Fibroblast of skin of left quadriceps (primary cell): ENCODE measurements at places on chromosomes 7 and 10.

- no peak for DNase-seq
Observed at GRCh38 chr10:99312501-99312900, 16.7 kb upstream of the CNNM1 start.

- no peak for DNase-seq
Observed at GRCh38 chr10:69516316-69516715, 56.9 kb downstream of the NEUROG3 start.

GRCh38 chr7:123615344-123615743, 13.7 kb downstream of the ASB15 start:
- DNase-seq = peak; percentile 14

- no peak for DNase-seq
Observed at GRCh38 chr7:130957137-130957513, 223.1 kb upstream of the KLF14 start.

DNA sequence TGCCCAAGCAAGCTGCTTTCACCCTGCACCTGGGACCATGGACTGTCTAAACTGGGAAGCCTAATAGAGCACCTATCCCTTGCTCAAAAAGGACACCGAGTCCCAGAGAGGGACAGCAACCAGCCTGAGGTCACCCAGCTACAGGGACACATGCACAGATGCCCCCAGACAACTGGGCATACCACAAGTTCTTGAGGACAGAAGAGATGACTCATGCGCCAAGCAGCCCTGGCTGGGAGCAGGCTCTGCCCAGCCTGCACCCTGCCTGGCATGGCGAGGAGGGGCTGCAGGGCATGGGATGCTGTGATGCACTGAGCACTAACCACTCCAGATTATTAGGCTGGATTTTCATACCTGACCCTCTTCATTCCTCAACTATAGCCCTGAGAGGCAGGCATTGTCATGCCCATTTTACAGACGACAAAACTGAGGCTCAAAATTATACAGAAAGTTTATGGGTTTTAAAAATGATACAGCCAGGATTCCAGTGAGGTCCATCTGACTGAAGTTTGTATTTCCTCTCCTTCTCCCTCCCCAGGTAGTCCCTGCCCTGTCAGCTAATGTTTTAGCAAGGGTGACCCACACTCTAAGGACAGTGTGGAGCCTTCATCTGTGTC, 289.3 kb upstream of the ZMIZ1 start:
- DNase-seq = no peak

- DNase-seq = no peak
Observed at GRCh38 chr10:120562956-120563355, 105.9 kb downstream of the PLPP4 start.

GRCh38 chr10:44989597-44990301, 11.0 kb upstream of the ZNF22 start:
- no peak for DNase-seq

GRCh38 chr7:112898432-112899290, 108.5 kb upstream of the TMEM168 start:
- DNase-seq = peak; percentile 42
